RKO (cell line): ENCODE measurements at places on chromosomes 3 and 15.

GRCh38 chr15:45842151-45842550 lies 207.3 kb downstream of the SQOR start:
- DNase-seq, result no peak

- no peak for DNase-seq
Measured at GRCh38 chr15:57562196-57562769, 29.4 kb upstream of the MYZAP start.

DNA sequence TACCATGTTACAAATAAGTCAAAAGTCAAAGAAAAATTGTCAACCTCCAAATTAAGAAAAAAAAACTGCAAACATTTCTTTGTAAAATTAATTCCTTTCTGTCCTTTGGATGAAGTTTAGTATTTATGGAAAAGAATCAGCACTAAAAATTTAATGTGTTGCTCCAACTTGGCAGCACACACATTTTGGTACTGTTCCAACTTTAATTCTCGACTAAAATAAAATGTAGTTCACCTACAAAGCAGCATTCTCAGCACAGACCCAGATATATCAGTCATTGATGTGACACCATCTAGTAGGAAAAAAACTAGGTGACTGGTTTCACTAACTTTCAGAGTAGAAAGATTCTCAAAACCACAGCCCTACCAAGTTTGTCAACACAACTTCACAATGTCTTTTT lies 131.7 kb upstream of the ROBO2 start:
- no peak for DNase-seq

DNA sequence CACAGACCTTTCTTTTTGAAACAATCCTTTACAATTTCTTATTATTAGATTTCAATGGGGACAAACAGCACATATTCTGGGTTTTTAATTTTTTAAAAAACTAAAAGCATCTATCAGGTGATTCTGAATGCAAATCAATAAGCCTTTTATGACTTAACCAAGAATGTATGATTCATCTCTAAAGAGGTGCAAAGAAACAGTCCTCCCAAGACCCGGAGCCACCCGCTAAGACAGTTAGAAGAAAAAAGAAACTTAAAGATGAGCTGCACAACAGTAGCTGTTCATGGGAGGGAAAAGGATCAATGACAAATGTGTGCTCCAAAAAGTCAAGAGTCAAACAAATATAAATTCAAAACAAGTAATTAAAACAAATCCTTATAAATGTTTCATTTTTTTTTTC lies 319.5 kb downstream of the THSD4 start:
- no peak for DNase-seq

- DNase-seq, result no peak
Measured at GRCh38 chr3:187205683-187206082, 8.4 kb downstream of the RTP1 start.

DNA sequence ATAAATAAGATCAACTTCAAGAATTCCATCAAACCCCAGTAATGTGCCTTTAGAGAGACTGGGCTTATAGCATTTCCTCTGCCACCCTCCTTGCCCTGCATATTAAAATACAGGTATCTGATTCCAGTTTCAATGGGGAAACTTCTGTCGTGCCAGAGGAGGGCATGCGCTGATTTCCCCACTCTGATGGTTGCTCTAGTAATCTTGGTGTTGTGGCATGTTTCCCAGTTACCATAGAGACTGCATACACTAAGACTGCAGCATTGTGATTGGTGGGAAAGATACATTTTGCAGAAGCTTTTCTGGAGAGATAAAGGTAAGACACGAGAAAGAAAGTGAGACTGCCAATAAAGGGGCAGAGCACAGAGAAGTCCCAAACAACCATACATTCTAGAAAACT lies 225.6 kb downstream of the TIGIT start:
- no peak for DNase-seq

DNA sequence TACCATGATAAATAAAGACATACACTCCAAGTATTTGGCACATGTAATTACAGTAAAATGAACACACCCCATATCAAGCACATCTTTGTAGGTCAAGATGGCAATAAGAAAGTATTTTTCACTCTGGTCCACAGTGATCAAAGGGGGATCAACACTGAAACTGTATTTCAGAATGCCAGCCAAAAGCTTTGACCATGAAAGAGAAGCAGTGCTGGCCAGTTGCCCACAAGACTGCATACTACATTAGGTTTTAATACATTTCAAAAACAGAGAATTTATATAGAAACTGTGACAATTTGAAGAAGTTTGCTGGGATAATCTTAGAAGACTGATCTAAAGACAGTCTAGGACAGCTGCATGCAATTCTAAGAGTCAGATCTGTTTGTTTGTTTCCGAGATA lies 1035.3 kb downstream of the FHIT start:
- DNase-seq, result no peak

GRCh38 chr15:46753946-46754345 lies 963.4 kb upstream of the SEMA6D start:
- DNase-seq, result no peak
